ENCODE measurements at places on chromosomes 7 and 10.
A peak's percentile ranks its signal among the peaks of the same experiment; 100 is the strongest.

- no peaks in the 10 kb centered on the region for H3K27me3 ChIP-seq
- H3K36me3 ChIP-seq: no peaks in the 10 kb centered on the region
- H3K27ac ChIP-seq: no peak overlapping the region
- no peaks in the 10 kb centered on the region for H3K4me1 ChIP-seq
- no peak for DNase-seq
Observed at GRCh38 chr7:25116621-25117020, 8.4 kb downstream of the CYCS start.

- peaks cover 3% of the 10 kb centered on the region for H3K36me3 ChIP-seq
- H3K4me1 ChIP-seq: no peaks in the 10 kb centered on the region
- H3K4me3 ChIP-seq: no peak overlapping the region
- no peak overlapping the region for H3K27ac ChIP-seq
- no peaks in the 10 kb centered on the region for H3K27me3 ChIP-seq
- no peak for DNase-seq
Observed at GRCh38 chr10:45518741-45519140, 144.7 kb downstream of the ALOX5 start.

DNA sequence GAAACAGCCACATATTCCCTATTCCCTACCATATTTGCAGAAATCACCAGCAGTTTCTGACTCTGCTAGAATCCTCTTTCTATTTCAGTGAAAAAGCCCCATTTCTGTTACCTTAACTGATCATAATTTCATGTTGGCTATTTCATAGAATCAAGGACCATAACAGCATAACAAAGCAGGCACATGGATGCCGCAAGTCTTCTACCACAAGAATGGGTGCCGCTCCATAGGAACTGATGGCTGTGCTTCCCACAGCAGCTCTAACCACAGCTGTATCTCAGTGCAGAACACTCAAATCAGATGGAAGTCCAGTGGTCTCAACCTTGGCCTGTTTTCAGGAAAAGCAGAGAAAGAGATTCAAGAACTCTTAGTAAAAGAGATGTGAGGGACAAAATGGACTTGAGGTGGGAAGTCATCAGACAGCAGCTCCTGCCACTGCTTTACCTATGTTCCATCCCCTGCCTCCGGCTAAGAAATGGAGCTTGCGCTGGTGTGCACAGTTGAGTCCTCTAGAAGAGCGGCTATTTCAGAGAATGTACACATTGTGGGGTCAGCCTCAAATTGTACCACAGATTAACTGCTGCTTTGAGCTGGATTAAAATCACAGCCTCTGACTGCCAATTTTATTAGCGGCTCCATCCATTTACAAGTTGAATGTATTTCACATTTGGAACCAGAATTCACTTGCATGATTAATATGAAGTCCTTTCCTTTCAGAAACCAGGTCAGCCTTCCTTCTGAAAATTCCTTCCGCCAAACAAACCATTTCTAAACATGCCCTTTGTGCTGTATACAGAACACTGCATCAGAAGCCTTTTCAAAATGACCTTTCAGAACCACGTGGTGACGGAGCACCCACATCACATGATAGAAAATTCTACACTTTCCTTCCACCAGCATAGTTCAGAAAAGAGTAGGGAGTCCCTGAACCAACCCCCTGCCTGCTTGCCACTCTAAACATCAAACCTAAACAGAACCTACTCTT is 7.7 kb downstream of the PTPRN2 start:
- no peaks in the 10 kb centered on the region for H3K36me3 ChIP-seq
- H3K27ac ChIP-seq: no peak overlapping the region
- H3K4me3 ChIP-seq: no peak overlapping the region
- no peaks in the 10 kb centered on the region for H3K27me3 ChIP-seq
- no peak for DNase-seq

DNA sequence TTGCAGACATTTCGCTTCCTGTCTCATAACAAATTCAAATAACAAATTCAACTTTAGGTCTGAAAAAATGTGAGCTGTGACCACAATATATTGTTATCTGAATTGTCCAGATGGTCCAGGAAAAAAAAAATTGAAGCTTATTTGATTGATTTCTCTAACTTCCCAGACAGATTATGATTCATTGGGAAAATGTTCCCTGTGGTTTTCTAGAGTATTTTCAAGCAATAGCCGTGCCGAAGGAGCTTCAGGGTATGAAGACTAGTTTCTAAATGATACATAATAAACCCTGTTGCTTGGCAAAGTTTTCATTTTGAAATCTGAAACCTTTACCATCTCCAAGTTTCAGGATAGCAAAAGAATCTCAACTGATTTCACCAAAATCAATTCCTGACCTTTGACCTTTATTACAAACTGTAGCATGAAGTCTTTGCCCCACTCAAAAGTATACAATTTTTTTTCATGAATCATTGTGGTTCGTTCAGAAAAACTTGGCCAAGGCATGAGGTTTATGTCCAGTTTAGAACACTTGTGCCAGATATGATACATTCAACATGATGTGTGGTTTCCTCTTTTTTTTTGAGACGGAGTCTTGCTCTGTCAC is 109.9 kb downstream of the JCAD start:
- H3K36me3 ChIP-seq: no peaks in the 10 kb centered on the region
- H3K4me3 ChIP-seq: no peak overlapping the region
- no peaks in the 10 kb centered on the region for H3K27me3 ChIP-seq
- DNase-seq: no peak
- H3K27ac ChIP-seq: peak overlapping the region; percentile 100

DNA sequence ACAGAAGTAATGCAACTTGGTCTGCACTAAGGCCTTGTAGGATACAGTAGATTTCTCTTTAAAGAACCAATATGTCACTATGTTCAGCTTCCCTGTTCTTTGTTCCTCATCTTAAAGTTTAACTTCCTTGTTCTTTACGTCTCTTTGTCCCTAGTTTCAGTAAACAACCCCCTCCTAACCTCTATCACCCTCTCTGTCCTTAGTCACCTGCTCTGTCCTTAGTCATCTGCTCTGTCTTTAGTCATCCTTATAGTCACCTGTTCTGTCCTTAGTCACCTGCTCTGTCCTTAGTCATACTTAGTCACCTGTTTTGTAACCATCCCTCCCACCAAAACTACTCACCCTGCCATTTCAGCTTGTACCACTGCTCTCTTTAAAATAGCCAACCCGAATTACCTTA is 144.6 kb upstream of the TMEM106B start:
- H3K4me1 ChIP-seq: no peaks in the 10 kb centered on the region
- no peak overlapping the region for H3K27ac ChIP-seq
- H3K36me3 ChIP-seq: no peaks in the 10 kb centered on the region
- H3K27me3 ChIP-seq: no peaks in the 10 kb centered on the region
- no peak overlapping the region for H3K4me3 ChIP-seq
